NCI-H460 (cell line): ENCODE measurements at places on chromosomes 6 and 20.
A peak's percentile ranks its signal among the peaks of the same experiment; 100 is the strongest.

GRCh38 chr6:113591896-113592827 lies 265.0 kb upstream of the MARCKS start:
- DNase-seq: no peak

DNA sequence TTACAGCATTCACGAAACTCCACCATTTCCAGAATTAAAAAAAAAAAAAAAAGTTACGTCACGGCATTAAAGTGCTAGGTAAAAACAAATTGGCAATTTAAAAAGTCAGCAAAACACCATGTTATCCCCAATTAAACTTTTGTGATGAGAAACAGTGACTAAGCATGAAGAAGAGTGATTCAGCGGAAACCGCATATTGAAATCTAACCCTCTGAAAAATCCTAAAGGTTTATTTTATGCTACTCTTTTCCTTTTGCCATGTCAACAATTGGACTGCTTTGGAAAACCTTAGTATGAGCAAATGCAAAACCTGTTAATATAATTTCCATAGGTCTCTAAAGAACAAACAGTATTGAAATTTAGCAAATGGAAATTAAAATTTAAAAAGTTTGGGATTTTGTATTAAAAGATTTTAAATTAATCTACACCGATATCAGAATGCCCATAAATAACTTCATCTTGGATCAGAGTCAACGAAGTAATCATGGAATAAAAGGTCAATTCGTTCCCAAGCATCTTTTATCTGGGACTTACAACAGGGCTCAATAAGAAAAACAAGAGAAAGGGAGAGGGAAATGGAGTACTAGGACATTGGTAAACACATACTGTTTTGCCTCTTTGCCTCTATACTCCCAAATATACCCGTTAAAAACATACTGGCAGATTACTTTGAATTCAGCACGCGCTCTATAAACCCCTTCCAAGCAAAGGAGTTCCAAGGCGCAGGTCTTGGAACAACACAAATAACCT lies 1.1 kb downstream of the FBXO30 start:
- peak; percentile 48 for DNase-seq

DNA sequence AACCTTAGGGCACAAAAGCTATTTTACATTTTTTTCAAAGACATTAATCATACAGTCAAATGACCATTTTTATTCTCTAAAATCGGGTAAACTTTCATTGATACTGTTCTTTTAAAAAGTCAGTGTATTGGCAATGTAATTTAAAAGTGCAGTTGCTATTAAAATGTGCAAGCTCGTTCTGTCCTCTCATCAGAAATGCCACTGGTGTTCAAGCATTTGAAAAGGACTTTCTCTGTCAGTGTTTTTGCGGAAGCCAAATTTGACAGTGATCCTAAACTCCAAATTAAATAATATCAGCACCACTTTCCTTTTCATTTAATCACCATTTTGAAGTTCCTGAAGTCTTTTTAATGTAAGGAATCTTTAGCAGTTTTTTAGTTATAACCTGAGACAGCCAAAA lies 69.6 kb downstream of the AFG1L start:
- no peak for DNase-seq

GRCh38 chr6:67458265-67458664 lies 1176.8 kb upstream of the ADGRB3 start:
- DNase-seq: no peak

- DNase-seq: no peak
These were observed 21.9 kb upstream of the CST4 start for GRCh38 chr20:23710771-23711170.

GRCh38 chr6:163314791-163315470 lies 99.6 kb upstream of the QKI start:
- DNase-seq: no peak

GRCh38 chr20:45593498-45593897 lies 14.4 kb upstream of the WFDC8 start:
- no peak for DNase-seq

GRCh38 chr20:50745634-50746137 lies 14.3 kb downstream of the PARD6B start:
- DNase-seq: no peak

GRCh38 chr6:54624216-54624615 lies 222.4 kb upstream of the FAM83B start:
- DNase-seq: no peak

GRCh38 chr6:90940812-90941481 lies 354.1 kb upstream of the MAP3K7 start:
- peak; percentile 51 for DNase-seq

GRCh38 chr6:97524811-97525210 lies 241.8 kb upstream of the MMS22L start:
- no peak for DNase-seq

DNA sequence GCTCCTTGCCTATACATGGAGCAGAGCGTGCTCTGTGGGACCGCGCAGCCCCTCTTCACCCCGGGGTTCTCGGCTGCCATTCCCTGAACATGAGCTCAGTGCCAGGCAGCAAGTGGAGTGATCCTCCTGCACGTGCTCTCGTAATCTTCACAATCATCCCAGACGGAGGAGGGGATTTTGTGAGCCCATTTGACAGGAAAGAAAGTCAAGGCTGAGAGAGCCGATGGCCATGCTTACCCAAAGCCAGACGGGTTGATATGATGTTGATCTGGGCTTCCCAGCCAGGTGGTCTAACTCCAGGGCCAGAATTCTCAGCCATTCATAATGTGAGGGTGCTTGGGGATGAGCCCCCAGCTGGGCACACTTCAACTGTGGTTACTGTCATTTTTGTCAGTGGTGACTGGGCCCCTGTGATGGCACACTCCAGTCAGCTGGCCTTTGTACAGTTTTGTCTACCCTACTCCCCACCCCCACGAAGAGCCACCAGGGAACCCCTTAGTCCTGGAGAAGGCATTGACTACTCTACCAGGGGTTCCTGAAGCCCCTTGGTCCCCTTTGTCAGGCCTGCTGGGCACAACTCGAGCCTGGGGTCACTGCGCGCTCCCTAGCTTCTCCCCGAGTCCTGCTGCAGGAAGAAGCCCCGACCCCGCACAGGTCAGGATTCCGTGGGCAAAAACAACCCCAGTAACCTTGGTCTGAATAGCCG lies 1.5 kb downstream of the APCDD1L start:
- no peak for DNase-seq

DNA sequence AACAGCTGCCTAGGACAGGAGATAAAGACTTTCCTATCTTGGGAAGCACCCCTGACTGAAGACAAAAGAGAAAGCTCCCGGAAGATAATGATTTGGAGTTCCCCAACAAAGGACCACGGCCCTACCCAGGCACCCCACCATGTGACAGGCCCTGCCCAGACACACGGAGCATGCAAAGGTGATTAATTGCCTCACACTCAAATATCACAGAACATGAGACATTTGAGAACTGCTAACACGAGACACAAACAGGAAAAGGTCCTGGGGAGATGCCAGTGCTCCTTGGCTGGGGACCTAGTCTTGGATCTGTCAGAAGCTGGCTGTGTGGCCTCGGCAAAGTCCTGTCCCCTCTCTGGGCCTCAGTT lies 82.5 kb upstream of the PTPN1 start:
- DNase-seq: no peak

DNA sequence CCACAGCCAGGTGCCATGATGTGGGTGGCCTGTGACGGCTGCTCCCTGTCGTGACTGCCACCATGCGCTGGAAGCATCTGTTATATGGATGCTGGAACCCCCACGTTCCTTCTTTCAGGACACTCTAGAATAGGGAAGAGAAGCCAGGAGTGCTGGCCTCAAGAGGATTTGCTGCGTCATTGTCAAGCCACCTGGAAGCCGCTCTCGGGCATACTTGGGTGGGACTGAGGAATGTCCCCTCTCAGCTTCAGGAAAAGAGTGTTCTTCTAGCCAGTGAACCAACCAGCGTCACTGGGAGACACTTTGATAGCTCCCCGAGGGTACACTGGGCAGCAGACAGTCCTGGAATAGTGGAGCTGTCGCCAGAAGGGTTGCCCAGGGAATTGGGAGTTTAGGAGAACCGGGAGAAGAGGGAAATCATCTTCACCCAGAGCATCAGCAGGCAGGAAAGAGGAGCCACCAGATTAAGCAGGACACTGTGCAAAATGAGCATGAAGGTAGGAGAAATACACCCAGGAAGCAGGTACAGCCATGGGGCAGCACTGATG lies 130.8 kb upstream of the SASH1 start:
- no peak for DNase-seq

GRCh38 chr20:35329435-35330139 lies 37.4 kb upstream of the FAM83C start:
- DNase-seq: peak; percentile 56

GRCh38 chr20:51631011-51631950 lies 88.8 kb upstream of the NFATC2 start:
- peak; percentile 95 for DNase-seq

- DNase-seq: no peak
These were observed 173.6 kb upstream of the SGK1 start for GRCh38 chr6:134491477-134491876.

DNA sequence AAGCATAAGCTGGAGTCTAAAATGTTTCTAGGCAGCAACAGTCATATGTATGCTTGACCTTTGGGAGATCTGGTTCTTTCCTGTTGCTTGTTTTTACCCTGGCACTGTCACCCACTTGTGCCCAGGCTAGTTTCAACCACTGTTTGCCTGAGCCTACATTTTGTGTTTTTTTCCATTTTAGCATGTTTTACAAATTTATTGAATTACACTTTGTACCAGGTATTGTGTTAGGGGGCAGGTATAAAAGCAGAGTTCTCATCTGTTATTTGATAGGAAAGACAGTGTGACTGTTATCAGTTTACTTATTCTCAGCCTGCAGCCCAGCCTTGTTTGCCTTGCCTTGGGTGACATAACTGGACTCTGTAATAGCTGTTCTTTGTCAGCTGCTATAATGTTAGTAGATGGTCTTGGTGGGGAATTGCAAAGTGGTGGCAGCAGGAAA lies 147.0 kb downstream of the CDKAL1 start:
- DNase-seq: no peak

- no peak for DNase-seq
These were observed 20.1 kb downstream of the NSFL1C start for GRCh38 chr20:1446536-1446935.

GRCh38 chr20:528923-529604 lies 14.5 kb downstream of the CSNK2A1 start:
- peak; percentile 86 for DNase-seq

DNA sequence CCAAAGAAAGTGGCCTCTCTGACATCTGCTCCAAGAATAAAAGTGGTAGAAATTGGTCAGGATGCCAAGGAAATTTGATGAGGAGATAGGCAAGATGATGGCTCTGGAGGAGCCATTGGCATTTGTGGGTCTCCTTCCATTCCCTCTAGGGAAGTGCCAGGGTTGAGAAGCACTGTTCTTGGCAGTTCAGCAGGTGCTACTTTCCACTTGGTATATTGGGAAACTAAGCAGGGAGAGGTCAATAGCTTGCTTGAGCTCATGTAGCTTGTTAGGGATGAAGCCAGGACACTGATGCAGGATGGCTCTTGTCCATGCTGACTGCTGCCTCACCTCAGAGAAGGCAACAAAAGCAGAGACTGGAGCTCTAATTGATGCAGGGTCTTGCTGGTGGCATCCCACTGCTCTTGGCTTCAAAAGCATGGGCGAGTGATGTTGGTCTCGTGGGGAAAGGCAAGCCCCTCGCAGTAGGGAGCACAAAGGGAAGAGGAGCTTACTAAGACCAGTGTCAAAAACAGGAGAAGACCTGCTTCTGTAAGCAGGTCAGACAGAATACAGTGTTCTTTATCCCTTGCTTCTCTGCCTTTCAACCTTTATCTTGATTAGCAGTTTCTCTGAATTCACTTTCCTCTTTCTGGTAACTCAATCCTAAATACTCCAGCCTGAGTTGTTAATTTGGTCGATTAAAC lies 73.1 kb upstream of the RIPOR2 start:
- DNase-seq: no peak

DNA sequence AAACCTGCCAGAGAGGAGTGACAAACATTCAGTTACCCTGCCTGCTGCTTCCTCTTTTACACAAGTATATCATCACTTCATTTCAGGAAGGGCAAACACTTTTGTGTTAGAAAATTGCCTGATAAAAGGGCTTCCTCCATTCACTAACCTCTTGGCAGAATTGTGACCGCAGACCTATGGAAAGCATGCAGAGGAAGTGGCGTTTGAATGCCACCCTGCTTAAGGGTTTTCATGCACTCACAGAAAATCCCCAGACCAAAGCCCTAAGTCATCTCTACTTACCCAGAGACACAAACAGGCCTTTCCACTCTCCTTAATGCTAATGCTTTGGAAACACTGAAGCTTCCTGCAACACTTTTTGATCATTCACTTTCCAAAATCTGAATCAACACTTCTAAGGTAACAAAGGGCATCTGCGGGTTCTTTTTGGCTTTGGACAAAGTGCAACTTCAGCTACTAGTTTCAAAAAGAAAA lies 22.1 kb upstream of the RALGAPA2 start:
- DNase-seq: no peak

DNA sequence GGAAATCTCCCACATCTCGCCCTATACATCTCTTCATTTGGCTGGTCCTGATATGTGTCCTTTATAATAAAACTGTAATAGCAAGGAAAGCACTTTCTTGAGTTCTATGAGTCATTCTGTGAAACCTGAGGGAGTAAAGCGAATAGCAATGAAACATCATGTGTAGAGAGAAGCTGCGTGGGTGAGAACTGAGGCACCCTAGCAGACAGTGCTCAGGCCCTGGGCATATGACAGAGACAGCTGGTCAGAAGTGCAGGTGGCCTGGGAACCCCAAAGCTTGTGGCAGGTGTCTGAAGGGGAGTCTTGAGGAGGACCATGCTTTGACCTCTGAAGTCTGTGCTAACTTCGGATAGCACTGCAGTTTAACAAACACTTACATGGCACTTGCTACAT lies 1.3 kb upstream of the BLOC1S5 start:
- DNase-seq: no peak

DNA sequence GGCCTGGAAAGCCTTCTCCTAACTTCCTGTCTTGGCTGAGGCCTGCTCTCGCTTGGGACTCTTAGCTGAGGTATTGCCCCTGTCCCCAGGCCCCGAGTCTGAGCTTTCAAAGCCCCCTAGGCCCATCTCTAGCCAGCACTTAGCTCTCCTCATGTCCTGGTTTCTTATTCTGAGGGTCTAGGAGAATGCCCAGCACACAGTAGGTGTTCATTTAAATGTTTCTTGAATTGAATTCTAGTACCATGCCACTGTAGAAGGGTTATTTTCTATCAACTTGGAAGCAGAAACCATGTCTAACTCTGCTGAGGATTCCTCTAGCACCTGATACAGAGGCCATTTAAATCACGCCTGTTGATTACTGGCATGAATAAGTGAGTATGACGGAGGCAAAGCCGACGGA lies 98.5 kb downstream of the VEGFA start:
- no peak for DNase-seq

DNA sequence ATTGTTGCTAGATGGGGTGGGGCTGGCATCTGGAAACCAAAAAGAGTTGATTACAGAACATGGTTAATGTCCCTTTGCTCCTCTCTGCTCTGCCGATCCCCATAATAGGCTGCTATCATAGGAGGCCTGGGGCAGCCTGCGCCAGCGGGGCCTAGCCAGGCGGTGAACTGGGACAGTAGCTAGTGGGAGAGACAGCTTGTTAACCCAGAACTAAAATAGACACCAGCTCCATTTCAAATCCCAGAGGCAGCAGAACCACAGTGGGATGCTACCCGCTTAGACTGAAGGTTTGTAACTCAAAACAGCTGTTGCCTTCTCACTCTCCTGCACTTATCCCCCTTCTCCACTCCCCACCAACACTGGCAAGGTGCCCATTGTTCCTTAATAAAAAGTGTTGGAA lies 98.5 kb downstream of the SSR1 start:
- no peak for DNase-seq

- no peak for DNase-seq
These were observed 14.5 kb downstream of the SNRNP48 start for GRCh38 chr6:7604506-7604905.

- peak; percentile 16 for DNase-seq
These were observed 34.0 kb upstream of the FOXO3 start for GRCh38 chr6:108526739-108527174.

GRCh38 chr6:25100288-25100687 lies 164.5 kb upstream of the RIPOR2 start:
- DNase-seq: no peak
